CD4-positive, alpha-beta T cell treated with Interferon alpha-2 for 1 hour (primary cell): ENCODE measurements at places on chromosomes 11 and 22.
A peak's percentile ranks its signal among the peaks of the same experiment; 100 is the strongest.

GRCh38 chr11:19283991-19284390, 43.2 kb upstream of the E2F8 start:
- no peak for DNase-seq

- no peak for DNase-seq
Observed at GRCh38 chr11:62592989-62593421, 1.7 kb upstream of the TUT1 start.

DNA sequence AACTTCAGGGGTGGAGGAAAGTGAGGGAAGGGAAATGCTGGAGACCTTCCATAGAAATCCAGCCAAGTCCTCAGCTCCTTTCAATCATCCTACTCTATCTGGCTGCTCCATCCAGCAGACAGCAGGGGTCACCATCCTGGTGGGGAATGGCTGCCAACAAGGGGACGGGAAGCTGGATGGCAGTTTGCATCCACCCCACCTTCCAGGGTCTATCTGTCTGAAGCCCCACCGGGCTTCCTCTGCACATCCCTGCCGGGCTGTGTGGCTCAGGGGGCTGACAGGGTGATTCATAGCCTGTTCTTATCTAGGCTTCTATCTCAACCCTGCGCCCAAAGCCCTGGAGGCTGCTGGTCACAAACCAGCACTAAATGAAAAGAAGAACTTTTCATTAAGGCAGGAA, 1.1 kb downstream of the SYTL2 start:
- DNase-seq = no peak

GRCh38 chr11:35138058-35138457, 913 bp upstream of the CD44 start:
- no peak for DNase-seq

DNA sequence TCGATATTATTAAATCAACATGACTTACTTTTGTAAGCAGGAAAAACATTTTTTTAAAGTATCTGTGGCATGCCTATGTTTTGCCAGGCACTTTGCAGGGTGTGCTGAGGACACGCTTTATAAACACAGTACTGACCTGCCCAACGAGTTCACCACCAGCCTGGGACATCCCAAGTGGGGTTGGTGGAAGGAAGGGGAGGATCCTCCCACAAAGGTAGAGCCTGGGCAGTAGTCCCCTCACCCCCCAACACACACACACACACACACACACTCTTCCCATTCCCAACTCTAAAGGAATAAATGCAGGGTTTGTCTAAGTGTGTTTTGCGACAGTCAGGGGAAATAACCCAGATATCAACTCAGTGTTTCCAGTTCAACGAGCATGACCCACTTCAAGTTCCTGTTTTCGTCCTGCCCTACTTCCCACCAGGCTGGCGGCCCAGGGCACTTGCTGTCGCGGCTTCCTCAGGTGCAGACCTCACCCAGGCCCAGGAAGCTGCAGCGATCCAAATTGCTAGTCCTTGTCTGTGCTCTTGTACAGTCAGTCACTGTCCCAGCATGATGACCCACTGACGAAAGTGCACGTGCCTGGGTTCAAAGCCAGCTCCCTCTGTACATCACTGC, 3.1 kb downstream of the CERK start:
- DNase-seq = peak; percentile 72

DNA sequence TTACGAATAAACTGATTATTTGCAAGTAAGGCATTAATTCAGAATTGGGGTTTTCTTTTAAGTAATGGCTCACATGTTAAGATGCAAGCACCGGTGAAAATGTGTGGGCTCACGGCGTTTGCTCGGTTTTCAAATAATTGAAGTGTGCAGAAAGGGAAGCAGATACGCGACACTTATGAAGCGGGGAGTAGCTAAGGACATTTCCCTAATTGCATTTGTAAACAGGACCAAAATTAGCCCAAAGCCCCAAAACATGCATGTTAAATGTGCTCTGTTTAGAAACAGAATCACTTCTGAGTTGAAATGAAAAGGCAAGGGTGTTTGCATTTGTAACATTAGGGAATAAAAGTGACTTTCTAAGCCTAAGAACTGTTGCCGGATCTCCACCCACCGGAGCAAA, 61.3 kb downstream of the ELFN2 start:
- no peak for DNase-seq
